ENCODE measurements at places on chromosomes 7 and 10. TPM values are rescaled to one million over a fixed set of nuclear protein-coding genes. Genes with fewer than 3 reads are reported as not detected.

FBXL13 gene
- 0.97 TPM for total RNA-seq

GSTK1 gene
- 51.9 TPM for total RNA-seq

NEURL1 gene
- total RNA-seq = 7.9 TPM

CYP26A1 gene
- 190 TPM for total RNA-seq

LRRC27 gene
- total RNA-seq = 5.7 TPM

DNA sequence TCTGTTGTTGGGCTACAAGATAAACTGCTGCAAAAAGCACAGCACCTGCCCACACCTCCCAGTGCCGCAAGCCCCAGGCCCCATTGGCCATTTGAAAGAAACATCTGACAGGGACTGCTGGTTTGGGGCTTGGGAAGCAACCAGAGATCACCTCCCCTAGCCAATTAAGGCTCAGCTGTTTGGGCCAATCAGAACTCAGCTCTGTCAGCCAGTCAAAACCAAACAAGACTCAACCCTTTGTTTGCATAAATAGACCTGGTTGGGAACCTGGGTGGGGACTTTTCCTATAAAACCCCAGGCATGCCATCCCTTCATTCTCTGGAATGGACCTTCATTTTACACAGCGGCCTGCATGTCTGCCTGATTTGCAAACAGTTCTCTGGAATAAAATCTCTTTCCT lies 17.2 kb upstream of the NME8 start:
- DNase-seq = no peak

DNA sequence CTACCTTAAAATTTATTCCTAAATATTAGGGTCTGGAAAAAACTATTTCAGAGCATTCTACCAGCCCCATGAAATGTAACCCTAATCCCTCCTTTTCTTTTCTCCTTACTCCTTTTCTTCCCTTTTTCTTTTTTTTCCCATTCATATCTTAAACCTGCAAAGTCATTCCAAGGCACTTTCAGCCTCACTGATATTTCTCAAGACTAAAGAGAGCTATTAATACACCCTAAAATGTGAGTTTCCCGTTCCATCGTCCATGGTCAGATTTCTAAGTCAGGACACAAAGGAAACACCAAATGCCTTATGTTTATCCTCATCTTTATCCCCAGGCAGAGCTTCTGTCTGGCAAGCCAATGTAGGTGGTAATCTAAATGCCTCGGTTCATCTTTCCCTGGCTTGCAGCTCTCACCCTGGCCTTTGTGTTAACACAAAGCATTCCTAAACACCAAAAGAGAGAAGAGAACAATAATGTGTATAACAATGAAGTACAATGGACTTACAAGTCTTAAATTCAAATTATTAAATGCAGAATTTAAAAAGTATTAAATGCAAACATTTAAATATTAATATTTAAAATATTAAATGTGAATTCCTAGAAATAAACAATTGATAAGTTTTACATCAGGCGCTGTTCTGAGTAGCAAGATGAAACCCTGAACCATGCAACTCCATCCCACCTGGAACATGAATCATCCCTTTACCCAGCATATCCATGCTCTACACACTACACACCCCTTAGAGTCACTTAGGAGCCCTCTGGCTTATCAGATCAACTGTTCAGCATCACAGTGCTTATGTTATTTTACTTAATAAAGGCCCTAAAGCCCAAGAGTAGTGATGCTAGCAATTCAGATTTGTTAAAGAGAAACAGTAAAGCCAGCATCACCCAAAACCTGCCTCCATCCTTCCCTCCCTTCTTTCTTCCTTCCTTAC lies 26.8 kb downstream of the MICU1 start:
- peak; percentile 33 for DNase-seq

- DNase-seq = no peak
These were observed 97.1 kb upstream of the DOCK1 start for GRCh38 chr10:126808103-126808502.

- DNase-seq = no peak
These were observed 34.9 kb upstream of the TMEM248 start for GRCh38 chr7:66886152-66886551.

DNA sequence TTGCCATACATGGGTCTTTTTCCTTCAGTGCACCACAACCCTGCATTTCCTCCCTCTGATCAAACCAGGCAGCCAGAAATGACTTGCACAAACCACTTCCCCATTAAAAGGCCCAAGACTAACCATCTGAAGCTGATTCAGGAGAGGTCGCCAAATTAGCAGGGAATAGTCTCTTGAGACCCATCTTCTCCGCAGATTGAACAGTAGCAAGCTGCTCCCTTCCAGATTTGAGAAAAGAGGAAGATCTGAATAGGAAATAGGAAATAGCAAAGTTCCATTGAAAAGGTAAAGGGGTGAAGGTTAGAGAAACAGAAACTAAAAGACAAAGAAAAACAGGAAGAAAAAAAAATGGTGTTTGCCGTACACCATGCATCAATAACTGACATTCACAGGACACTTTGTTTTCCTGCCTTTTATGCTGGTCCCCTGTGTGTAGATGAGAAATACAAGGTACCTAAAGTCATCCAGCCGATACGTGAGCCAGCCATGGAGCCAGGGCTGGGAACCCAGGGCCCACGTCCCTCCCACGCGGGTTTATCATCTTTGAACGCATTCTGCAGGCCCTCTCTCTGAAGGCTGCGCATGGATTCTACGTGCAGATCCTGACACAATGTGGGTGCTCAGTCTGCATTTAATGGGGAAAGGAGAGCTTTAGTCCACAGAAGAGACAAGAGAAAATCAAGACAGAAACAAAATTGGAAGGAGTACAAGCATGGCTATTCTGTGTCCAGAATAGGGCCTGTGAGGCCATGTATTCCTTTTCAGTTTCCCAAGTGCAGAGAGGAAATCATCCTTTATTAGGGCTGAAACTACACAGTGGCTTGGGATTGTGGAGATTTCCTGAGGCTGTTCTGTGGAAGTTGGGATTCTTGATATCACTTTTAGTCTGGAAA lies 268.4 kb upstream of the NPVF start:
- DNase-seq = no peak

- peak; percentile 17 for DNase-seq
These were observed 7.0 kb downstream of the ATP6V0E2 start for GRCh38 chr7:149880638-149881311.

DNA sequence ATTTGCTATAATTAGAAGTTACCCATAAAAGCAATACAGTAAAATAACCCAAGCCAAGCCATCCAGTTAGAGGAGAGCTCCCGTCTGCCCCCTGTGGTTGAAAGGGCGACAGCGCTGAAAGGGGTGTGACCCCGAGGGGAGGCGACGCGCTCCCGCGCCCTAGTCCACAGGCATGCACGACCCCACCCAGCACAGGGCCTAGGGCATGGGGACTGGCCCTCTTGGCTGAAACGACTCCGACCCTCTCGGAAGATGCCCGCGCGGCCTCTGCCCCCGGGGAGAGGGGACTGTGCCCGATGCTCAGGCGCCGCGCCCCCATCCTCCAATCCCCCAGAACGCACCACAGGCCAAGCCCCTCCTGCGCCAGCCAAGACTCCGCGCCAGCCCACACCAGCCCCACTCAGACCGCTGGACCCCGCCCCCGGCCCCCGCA lies 64.0 kb downstream of the CSGALNACT2 start:
- peak; percentile 89 for DNase-seq

- DNase-seq = no peak
These were observed 152.4 kb downstream of the DKK1 start for GRCh38 chr10:52466464-52466863.

DNA sequence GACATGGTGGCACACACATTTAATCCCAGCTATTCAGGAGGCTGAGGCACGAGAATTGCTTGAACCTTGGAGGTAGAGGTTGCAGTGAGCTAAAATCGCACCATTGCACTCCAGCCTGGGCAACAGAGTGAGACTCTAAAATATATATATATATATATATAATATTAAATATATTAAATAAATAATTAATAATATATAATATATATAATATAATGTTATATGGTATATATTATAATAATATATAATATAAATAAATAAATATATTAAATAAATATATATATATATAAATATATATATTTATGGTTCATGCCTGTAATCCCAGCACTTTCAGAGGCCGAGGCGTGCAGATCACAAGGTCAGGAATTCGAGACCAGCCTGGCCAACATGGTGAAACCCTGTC lies 33.9 kb upstream of the PBLD start:
- DNase-seq = no peak

GRCh38 chr10:15448598-15448997 lies 77.5 kb upstream of the FAM171A1 start:
- DNase-seq = no peak

Measured in H7 (cell line).